ENCODE measurements at places on chromosomes 13 and 19. TPM values are rescaled to one million over a fixed set of nuclear protein-coding genes. Genes with fewer than 3 reads are reported as not detected.

DNA sequence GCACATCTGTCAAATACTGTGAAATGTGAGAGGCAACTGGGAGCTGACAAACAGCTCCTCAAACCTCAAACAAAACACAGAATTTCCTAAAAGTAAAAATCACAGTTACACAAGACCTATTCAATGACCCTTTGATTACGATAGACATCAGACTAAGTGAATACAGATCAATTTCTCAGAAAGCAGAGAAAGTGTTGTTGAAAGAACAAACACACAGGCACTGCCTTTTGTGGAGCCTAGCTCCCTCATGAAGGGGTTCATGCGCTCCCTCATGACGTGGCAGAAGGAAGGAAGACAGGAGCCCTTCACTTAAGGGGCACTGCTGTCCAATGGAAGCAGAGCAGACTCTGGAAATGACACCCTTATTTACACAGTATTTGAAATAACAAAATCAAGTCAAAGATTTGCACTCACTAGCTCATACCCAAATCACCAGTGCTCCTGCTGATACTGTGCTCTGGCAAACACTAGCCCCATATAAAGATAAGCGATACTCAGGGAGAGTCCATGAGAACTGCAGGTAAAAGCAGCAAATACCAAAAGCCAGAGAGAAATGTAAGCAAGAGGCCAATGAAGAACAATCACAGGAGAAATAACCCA is 144.9 kb downstream of the KLF12 start:
- no peak overlapping the region for H3K27ac ChIP-seq
- H3K36me3 ChIP-seq = peaks cover 4% of the 10 kb centered on the region
- no peak overlapping the region for H3K4me3 ChIP-seq
- peaks cover 31% of the 10 kb centered on the region for H3K4me1 ChIP-seq
- no peak for DNase-seq

TNFRSF19 gene
- total RNA-seq = 8.5 TPM

- no peak overlapping the region for H3K27ac ChIP-seq
- no peak for DNase-seq
- H3K27me3 ChIP-seq = no peaks in the 10 kb centered on the region
- H3K4me3 ChIP-seq = no peak overlapping the region
Observed at GRCh38 chr13:30313311-30313710, 6.0 kb upstream of the KATNAL1 start.

DNA sequence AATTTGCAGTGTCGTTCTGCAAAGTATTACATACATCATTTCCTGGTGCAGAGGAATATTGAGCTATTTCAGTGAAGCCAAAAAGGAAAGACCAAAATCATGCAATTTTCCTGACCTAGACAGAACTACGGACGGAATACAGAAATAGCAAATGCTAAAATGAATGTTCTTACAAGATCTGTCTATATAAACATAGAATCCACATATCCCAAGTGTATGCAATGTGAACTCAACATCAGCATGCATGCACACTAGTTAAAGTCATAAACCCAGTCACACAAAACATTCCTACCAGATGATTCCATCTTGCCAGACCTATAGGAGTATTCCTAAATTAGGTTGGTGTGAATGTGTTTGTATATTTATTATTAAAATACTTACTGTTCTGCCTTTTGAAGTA is 383.7 kb upstream of the ZNF507 start:
- no peaks in the 10 kb centered on the region for H3K4me1 ChIP-seq
- no peaks in the 10 kb centered on the region for H3K27me3 ChIP-seq
- DNase-seq = no peak
- H3K4me3 ChIP-seq = no peak overlapping the region
- H3K36me3 ChIP-seq = no peaks in the 10 kb centered on the region

GRCh38 chr13:101654883-101655282 is 202.4 kb downstream of the ITGBL1 start:
- no peaks in the 10 kb centered on the region for H3K27me3 ChIP-seq
- H3K4me3 ChIP-seq = no peak overlapping the region
- no peak overlapping the region for H3K27ac ChIP-seq
- no peak for DNase-seq

KLF2 gene
- 5.1 TPM for total RNA-seq

GRCh38 chr19:18487576-18488402 is 34.1 kb downstream of the ELL start:
- no peak for DNase-seq
- no peaks in the 10 kb centered on the region for H3K27me3 ChIP-seq
- no peak overlapping the region for H3K4me3 ChIP-seq
- H3K36me3 ChIP-seq = no peaks in the 10 kb centered on the region
- no peaks in the 10 kb centered on the region for H3K4me1 ChIP-seq

- DNase-seq = no peak
- no peak overlapping the region for H3K27ac ChIP-seq
- H3K4me3 ChIP-seq = no peak overlapping the region
- H3K4me1 ChIP-seq = no peaks in the 10 kb centered on the region
Observed at GRCh38 chr13:95156208-95156607, 145.0 kb downstream of the ABCC4 start.

FIZ1 gene
- 4.6 TPM for total RNA-seq
